ENCODE measurements at places on chromosomes 4 and X. TPM values are rescaled to one million over a fixed set of nuclear protein-coding genes. Genes with fewer than 3 reads are reported as not detected.

The SLC16A2 gene
- 0.85 TPM for total RNA-seq

The EIF2S3 gene
- total RNA-seq = 168 TPM

The TMEM35A gene
- 0.19 TPM for total RNA-seq

The PAGE2 gene
- 0.24 TPM for total RNA-seq

The IL2 gene
- 4.2 TPM for total RNA-seq

The LGI2 gene
- 2.5 TPM for total RNA-seq
